ENCODE measurements at places on chromosomes 1 and 21. TPM values are rescaled to one million over a fixed set of nuclear protein-coding genes. Genes with fewer than 3 reads are reported as not detected.

The DPT gene
- not detected for polyA plus RNA-seq

GRCh38 chr21:33894736-33895288 is 20.8 kb downstream of the ATP5PO start:
- H3K4me3 ChIP-seq, result peak overlapping the region; percentile 33
- peak; percentile 23 for DNase-seq
- no peaks in the 10 kb centered on the region for H3K36me3 ChIP-seq
- peaks cover 3% of the 10 kb centered on the region for H3K4me1 ChIP-seq

DNA sequence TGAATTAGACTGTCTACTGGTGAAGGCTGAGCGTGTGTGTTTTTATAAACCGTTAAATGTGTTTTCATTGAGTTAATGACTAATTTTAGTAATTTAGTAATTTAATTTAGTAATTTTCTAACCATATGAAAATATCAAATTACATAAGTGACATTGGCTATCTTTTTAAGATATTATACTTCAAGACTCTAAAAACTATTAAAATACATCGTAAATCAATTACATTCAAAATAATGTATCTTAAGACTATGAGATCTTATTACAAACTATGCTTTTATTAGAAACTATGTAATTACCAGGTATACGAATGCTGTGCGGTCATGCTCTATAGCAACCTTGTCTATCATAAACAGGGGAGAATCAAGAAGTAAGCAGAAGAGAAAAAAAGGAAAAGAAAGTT is 21.6 kb downstream of the MAP3K21 start:
- no peaks in the 10 kb centered on the region for H3K4me1 ChIP-seq
- no peak for DNase-seq
- peaks cover 3% of the 10 kb centered on the region for H3K36me3 ChIP-seq
- H3K27me3 ChIP-seq, result no peaks in the 10 kb centered on the region
- H3K4me3 ChIP-seq, result no peak overlapping the region
- no peak overlapping the region for H3K27ac ChIP-seq

DNA sequence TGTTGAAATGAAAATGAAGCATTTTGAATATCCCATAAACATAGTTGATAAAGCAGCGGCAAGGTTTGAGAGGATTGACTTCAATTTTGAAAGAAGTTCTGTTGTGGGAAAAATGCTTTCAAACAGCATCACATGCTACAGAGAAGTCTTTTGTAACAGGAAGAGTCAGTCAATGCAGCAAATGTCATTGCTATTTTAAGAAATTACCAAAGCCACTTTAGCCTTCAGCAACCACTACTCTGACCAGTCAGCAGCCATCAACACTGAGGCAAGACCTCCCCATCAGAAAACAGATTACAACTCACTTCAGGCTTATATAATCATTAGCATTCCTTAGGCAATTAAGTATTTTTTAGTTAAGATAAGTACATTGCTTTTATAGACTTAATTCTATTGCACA is 33.8 kb upstream of the FCRL3 start:
- no peaks in the 10 kb centered on the region for H3K4me1 ChIP-seq
- no peak overlapping the region for H3K27ac ChIP-seq
- no peak for DNase-seq
- no peaks in the 10 kb centered on the region for H3K36me3 ChIP-seq
- H3K27me3 ChIP-seq, result no peaks in the 10 kb centered on the region

DNA sequence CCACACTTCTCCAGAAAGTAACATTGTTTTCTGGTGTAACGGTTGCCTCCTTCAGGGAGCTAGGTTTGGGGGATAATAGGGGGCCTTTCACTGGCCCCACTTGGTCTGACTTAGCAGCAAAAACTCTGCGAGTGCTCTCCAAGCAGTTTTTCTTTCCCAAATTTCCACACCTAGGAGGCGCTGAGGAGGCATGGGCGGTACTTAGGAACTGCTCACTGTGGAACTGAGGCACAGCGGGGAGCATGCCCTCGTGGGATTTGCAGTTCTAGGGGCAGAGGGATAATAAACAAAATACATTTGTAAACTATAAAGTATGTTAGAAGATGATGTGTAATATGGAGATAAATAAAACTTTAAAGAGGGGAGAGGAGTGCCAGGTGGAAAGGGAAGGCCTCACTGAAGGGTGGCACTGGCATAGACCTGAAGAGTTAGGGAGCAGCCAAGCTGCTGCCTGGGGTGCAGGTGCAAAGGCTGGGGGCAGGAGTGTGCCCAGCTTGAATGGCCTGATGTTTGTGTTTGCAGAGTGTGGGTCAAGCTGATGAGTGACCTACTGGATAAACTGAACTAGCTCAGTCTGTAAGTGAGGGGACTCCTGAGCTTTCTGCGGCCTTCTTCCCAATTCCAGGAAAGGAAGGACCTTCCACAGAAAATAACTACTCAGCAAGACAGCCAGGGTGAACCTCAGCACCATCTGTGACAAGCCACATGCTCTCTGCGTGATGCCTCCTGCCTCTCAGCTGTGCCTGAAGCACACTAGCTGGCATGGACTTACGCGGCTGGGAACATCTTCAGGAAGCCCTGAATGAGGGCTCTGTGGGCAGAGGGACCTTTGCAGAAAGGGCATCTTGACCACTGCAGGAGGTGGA is 1.9 kb downstream of the EPHX1 start:
- DNase-seq, result no peak
- no peak overlapping the region for H3K4me3 ChIP-seq
- H3K4me1 ChIP-seq, result peaks cover 5% of the 10 kb centered on the region
- no peaks in the 10 kb centered on the region for H3K36me3 ChIP-seq
- H3K27ac ChIP-seq, result no peak overlapping the region
- H3K27me3 ChIP-seq, result no peaks in the 10 kb centered on the region

DNA sequence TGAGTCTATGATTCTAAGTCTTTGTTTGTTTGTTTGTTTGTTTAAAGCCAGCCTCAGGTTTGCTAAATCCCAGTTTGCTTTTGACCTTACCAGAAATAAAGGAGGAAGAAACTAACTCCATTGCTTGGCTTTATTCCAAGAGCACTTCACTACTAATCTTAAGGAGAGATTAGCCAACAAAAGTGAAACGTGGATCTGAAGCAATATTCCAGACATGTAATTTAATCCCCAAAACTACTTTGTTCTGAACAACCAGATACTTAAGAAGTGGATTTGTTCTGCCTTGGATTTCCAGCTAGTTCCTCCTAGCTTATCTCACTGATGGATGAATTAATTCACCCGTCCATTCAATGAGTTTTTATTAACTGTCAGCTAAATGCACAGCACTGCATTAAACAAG is 15.9 kb upstream of the CEP350 start:
- H3K27me3 ChIP-seq, result no peaks in the 10 kb centered on the region
- no peaks in the 10 kb centered on the region for H3K36me3 ChIP-seq
- H3K4me1 ChIP-seq, result no peaks in the 10 kb centered on the region
- H3K4me3 ChIP-seq, result no peak overlapping the region
- no peak for DNase-seq

- H3K27ac ChIP-seq, result no peak overlapping the region
- peaks cover 24% of the 10 kb centered on the region for H3K4me1 ChIP-seq
- DNase-seq, result no peak
- no peak overlapping the region for H3K4me3 ChIP-seq
- H3K36me3 ChIP-seq, result no peaks in the 10 kb centered on the region
Measured at GRCh38 chr21:37869661-37870060, 46.6 kb downstream of the KCNJ6 start.

The OR2T35 gene
- polyA plus RNA-seq, result not detected
